ENCODE measurements at places on chromosomes 7 and 10.

DNA sequence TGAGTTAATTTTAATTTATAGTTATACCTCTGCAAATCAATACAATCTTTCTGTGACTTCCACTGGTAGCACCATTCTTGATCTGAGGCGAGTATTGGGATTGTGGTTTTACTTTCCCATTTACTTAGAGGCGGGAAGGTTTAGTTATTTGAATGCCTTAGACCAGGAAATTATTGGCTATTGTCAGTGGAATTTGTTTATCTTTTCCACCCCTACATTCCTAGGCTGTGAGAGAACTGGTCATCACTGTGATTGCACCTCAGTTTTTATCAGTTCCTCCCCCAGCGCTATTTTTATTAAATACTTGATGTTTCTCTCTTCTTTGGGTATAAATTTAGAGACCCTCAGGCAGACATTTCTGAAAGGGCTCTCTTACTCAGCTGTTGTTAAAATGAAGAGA lies 29.9 kb downstream of the CDK14 start:
- DNase-seq, result no peak

DNA sequence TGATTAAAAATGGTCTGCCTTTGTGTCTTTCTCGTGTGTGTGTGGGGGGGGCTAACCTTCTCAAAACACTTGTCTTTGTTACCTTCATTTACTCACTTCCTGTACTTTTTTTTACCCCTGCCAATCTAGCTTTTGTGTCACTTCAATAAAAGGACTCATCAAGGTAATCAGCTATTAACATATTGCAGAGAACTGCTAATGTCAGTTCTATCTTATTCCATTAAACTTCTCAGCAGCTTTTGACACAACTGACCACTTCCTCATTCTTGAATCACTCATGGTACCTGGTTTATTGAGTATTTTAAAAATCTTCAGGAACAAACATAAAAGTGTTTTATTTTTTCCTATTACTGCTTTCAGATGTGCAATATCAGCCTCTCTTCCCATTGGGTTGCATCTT lies 59.8 kb downstream of the SLC25A40 start:
- no peak for DNase-seq

GRCh38 chr7:158097453-158098124 lies 490.0 kb downstream of the PTPRN2 start:
- no peak for DNase-seq

- DNase-seq, result no peak
Measured at GRCh38 chr7:102404005-102404861, 8.1 kb downstream of the PRKRIP1 start.
